Stimulated activated naive CD4-positive, alpha-beta T cell (primary cell): ENCODE measurements at places on chromosomes 1 and 21.

DNA sequence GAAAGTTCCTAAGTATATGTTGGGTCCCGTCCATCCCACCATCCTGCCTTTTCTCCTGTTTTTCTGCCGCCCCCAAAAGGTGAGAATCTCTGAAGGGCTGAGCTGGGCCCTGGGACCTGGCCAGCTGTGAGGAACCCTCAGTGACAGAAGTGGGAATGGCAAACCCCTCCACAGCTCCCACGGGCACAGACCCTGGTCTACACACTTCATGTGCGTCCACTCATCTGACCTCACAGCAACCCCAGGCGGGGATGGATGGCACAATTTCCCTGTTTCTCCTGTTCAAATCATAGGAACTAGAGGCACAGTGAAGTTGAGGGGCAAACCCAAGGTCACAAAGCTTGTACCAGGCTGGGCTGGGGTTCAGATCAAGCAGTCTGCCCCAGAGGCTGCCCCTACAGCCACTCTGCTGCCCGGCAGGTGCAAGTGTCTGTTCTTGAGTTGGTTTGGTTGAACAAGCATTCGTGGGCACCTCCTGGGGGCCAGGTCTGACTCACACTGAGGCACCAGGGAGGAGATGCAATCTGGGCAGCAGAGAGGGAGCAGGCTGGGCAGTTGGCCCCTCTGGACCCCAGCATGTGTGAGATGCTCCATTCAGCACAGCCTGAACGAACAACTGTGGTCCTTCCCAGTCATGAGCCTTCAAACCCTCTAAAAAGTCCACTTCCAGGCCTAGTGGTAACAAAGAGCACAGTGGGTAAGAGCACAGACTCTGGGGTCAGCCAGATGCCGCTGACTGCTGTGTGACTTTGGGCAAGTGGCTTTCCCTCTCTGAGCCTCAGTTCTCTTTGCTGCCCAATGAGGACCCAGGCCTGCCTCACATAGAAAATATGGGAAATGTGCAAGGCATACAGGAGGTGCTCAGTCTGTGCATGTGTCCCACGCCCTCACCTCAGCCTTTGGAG is 4.0 kb downstream of the EDN2 start:
- no peak for DNase-seq

- DNase-seq = no peak
These were observed 9.8 kb upstream of the COL6A1 start for GRCh38 chr21:45971616-45972352.

- no peak for DNase-seq
These were observed 12.0 kb downstream of the PKP1 start for GRCh38 chr1:201295346-201295745.

DNA sequence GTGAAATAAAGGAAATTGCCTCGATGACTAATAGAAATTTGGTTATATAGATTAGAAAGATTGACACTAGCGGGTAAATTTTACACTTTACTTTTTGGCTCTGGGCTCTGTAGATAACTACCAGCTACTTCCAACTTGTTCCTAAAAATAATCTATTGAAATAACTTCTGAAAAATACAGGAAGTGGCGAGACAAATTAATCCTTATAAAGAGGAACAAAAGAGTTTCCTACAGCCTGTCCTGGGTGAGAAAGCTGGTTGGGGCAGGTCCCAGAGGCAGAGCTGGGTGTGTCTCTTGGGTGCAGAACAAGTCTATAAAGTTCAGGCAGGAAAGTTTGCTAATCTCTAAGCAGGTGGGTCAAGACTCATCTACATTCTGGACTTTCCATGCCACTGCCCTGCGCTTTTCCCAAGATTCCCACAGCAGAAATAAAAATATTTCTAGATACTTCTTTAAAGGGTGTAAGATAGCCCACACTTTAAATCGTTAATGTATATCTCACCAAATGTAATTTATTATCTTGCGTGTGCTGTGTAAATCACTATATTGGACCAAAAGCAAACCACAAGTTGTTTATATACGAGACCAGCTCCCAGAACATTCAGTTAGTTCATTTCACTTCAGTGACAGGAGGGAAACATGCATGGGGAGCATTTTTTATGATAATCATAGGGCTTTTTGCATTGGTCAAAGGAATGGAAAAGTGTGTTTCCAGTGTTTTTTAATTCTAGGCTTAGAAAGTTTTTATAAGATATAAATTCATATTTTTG is 70.1 kb upstream of the NRIP1 start:
- no peak for DNase-seq

- no peak for DNase-seq
These were observed 51.7 kb downstream of the BACE2 start for GRCh38 chr21:41219498-41220207.
